NCI-H1930 (cell line): ENCODE measurements at places on chromosomes 7 and 10.

GRCh38 chr10:75230600-75231038 is 5.1 kb downstream of the COMTD1 start:
- peak; percentile 69 for DNase-seq

DNA sequence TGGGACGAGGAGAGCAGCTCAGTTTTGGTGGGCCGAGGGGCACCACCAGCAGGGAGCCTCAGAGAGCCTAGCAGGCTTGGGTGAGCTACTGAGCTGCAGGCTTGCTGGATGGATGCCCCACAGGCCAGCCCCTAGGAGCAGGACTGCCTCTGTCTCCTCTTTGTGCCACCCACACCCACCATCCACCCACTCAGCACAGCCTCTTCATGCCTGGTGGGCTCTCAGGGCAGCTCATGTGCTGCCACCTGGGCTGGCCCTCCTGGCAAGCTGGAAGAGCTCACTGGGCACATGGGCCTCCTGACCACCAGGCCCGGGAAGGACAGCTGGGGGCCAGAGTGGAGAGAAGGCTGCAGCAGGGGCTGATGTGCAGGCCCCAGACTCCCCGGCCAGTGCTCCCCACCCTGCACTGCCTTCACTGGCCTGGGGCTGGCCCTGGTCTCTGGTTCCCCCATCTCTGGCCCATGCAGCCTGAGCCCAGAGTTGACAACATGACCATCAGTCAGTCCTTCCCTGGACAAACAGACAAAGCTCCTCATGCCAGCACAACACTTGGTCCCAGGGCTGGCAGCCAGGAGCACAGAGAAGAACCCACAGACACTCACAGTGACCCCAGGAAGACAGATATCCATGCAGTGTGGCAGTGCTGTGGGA is 8.2 kb downstream of the RASGEF1A start:
- DNase-seq, result no peak

- no peak for DNase-seq
Observed at GRCh38 chr10:113452146-113452845, 100.6 kb upstream of the HABP2 start.

DNA sequence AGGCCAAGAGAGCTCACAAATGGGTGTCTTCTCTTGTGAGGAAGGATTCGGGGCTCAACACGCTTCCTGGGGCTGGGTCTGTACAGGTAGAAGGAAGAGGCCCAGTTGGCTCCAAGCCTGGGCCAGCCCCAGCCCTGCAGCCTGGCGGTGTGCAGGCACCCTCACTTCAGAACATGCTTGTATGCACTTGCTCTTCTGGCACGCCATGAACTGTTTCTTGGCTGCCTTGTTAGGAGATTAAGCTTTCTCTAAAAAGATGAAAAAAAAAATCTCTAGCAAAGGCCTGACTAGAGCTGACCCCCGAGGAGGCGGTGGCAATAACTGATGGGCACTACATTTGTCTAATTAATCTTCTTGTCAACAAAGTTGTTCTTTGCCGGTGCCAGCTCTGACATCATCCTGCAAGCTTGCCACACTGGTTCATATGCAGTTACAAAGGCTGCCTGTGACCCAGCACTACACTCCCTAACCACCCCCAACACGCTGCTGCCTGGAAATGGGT is 94.7 kb downstream of the WDR11 start:
- no peak for DNase-seq

- DNase-seq, result peak; percentile 75
Observed at GRCh38 chr10:100997360-100998182, 2.0 kb upstream of the LZTS2 start.

DNA sequence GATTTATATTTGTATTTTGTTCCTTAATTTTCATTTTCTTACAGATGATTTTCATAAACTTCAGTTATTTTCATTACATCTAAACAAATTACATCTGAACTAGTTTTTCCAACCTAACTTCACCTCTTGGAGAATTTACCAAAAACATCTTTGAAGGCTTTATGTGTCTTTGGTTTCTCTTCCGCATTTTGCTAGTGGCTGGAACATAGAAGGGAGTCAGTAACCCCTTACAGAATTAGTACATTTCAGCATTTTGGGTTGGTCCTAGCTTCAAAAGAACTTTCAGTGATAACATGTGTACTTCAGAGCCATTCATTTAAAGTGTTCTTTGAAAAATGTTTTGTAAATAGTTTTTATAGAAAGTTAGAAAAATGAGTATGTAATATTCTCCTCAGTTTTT is 169.8 kb upstream of the MTPN start:
- no peak for DNase-seq

- DNase-seq, result no peak
Observed at GRCh38 chr7:55241958-55242357, 123.2 kb upstream of the LANCL2 start.

- no peak for DNase-seq
Observed at GRCh38 chr10:96446966-96447596, 66.6 kb downstream of the TLL2 start.

GRCh38 chr7:149884016-149884415 is 10.2 kb downstream of the ATP6V0E2 start:
- DNase-seq, result no peak
